ENCODE measurements at places on chromosomes 7 and 10.

DNA sequence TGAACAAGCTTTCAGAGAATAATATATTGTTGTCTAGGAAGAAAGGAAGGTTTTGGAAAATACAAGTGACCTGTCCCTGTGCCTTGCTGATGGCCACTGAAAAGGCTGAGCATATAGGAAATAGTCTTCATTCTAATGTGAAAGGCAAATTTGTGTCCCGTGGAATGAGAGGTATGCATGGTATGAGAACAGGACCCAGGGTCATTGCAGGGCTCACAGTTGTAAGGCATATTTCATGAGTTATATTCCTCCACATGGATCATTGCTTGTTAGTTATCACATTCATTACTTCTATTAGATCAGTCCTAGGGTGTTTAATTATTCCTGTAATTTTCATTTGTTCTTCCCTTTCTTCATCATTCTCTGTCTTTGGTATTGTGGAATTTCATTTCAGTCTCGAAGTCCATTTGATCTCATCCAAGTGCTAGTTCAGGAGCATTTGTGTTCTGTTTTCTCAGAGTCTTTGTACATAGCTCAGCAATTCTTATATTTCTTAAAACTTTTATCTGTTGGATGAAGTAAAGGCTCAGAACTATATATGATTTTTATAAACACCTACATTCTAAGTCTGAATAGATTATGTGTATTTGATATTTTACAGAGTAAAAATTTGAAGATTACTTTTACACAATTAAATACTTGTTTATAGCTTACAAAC is 39.4 kb upstream of the ARHGAP21 start:
- no peak for DNase-seq

DNA sequence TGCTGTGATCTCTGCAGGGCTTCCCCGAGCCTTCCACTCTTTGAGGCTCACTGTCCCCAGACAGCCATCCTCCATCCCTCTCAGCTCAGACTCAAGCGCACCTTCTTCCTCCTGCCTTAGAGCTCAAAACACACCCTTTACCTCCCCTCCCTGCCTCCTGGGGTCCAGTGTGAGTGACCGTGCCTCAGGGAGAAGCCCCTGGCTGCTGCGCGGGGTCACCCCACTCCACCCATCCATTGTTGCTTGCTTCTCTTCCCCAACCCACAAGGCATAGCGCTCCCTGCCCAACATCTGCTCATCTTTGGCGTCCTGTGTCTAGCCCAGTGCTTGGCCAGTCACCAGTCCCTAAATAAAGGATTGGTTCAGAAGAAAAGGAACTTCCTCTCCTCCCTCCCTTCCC is 170.3 kb downstream of the TCERG1L start:
- DNase-seq: no peak

DNA sequence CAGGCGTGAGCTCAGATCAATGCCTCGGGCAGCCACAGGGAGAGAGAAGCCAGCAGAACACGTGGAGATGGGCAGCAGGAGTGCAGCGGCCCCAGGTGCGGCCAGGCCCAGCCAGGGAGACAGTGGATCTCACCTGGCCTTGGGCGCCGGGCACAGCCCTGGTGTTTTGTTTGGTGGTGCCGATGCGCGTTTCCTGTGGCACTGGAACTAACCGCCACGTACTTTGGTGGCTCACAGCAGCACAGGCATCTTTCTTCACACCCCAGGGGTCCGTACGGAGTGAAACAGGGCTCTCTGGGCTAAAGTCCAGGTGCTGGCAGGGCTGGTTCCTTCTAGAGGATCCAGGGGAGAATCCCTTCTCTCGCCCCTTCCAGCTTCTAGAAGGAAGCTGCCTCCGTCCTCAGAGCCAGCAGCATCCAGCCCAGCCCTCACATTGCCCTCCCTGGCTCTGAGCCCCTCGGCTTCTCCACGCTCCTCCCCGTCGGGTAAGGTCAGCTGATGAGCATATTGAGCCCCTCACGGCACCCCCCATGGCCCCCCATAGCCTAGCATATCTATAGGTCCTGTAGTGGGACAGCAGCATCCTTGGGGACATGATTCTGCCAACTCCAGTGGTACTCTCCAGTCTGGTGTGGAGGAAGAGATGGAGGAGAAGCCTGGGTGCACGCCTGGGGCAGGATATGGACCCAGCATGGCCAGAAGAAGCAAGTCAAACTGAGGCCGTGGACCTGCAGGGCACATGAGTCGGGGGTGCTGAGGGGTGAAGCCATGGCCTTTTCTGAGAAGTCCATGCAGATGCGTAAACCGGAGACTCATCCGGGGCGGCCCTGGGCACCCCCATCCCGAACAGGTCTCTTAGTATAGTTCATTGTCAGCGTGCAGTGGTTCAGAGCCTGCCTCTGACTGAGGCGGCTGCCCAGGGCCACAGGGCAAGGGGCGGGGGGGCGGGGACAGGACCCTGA is 43.4 kb upstream of the PPP2R2D start:
- DNase-seq: no peak

DNA sequence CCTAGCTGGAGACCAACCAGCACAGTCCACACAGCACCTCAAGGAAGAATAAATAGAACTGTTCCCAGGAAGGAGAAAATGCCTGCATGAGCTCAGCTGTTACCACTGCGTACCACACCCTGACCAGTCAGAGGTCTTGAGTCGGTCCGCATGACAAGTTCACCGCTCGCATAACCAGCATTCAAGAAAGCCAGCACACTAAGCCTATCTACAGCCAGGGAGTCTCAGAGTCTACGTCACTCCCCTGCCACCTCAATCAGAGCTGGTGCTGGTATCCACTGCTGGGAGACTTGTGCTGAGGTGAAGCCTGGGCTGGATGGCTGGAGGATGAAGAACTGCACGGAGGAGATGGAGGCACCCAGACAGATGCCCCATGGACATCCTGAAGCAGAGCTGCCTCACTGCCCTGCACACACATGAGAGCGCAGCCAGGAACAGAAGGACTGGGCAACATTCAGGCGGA is 19.6 kb downstream of the AKR1C1 start:
- DNase-seq: no peak

DNA sequence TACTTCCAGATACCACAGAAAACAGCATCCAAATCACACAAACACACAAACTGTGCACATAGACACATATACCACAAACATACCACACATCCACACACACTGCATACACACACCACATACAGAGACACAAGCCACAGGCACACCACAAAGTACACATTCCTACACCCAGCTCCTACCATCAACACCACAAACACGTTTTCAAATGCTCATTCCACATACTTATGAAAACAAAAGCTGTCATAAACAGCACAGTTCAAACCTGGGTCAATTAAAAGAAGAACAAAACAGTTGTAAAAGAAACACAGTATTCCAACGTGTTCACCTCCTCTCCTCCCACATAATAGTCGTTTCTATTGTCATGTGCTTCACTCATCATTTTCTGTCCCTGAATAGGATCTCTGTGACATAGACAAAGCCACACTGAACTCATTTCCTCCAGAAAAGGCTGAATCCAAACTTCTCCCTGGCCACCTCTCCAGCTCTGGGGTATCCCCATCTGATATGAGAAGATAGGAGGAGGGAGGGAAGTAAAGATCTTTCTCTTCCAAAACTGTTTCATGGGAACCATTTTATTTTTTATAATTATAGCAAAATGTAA is 89.2 kb downstream of the CXCL12 start:
- no peak for DNase-seq
